Right cardiac atrium (tissue), 5 donors: ENCODE measurements at places on chromosomes 12 and 14. TPM values are rescaled to one million over a fixed set of nuclear protein-coding genes. Genes with fewer than 3 reads are reported as not detected.

The IL25 gene
- polyA plus RNA-seq = 0.09 TPM

The GPR132 gene
- 0.32 TPM for polyA plus RNA-seq

The PRR4 gene
- 2.4 TPM for polyA plus RNA-seq

The SMCO2 gene
- 0.14 TPM for polyA plus RNA-seq

The SLC5A8 gene
- not detected for polyA plus RNA-seq

The MYBPC1 gene
- polyA plus RNA-seq = 15.7 TPM

The BICD1 gene
- polyA plus RNA-seq = 3.1 TPM

The NFATC4 gene
- 25.8 TPM for polyA plus RNA-seq

The COX8C gene
- 0.32 TPM for polyA plus RNA-seq

The SERPINA1 gene
- polyA plus RNA-seq = 2.0 TPM

The CCDC197 gene
- polyA plus RNA-seq = not detected

The C12orf60 gene
- 3.8 TPM for polyA plus RNA-seq

The P3H3 gene
- 17.7 TPM for polyA plus RNA-seq

The CRIP1 gene
- 243 TPM for polyA plus RNA-seq

The ACSS3 gene
- 11.7 TPM for polyA plus RNA-seq

The APOLD1 gene
- 20.9 TPM for polyA plus RNA-seq

The SLC22A17 gene
- polyA plus RNA-seq = 47.2 TPM

The PELI2 gene
- polyA plus RNA-seq = 1.4 TPM

The ATP2B1 gene
- polyA plus RNA-seq = 6.1 TPM

The PLEKHG7 gene
- not detected for polyA plus RNA-seq

GRCh38 chr14:84555493-84555892 is 974.5 kb upstream of the FLRT2 start:
- no peak for DNase-seq

GRCh38 chr12:87656311-87656710 is 372.9 kb downstream of the C12orf50 start:
- DNase-seq = no peak

DNA sequence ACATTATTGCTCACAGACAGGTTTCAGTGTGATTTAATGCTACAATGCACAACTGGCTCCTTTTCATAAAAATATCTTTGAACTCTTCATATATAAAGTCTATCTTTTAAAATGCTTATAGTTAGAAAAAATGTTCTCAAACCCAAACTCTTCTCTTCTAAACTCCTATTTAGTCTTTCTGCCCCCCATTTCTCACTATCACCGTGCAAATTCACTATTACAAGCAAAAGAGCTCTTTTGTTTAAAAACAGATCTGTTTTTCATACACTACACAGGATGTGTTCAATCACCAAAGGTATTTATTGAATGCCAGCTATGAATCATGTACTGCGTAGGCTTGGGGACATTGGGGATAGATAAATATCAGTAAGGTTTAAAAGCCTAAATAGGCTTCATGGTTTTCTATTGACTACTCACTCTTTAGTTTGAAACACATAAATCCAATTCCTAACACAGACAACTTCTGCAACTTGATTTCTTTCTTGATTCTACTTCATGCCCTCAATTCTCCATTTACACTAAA is 692.3 kb downstream of the C12orf50 start:
- DNase-seq = no peak

DNA sequence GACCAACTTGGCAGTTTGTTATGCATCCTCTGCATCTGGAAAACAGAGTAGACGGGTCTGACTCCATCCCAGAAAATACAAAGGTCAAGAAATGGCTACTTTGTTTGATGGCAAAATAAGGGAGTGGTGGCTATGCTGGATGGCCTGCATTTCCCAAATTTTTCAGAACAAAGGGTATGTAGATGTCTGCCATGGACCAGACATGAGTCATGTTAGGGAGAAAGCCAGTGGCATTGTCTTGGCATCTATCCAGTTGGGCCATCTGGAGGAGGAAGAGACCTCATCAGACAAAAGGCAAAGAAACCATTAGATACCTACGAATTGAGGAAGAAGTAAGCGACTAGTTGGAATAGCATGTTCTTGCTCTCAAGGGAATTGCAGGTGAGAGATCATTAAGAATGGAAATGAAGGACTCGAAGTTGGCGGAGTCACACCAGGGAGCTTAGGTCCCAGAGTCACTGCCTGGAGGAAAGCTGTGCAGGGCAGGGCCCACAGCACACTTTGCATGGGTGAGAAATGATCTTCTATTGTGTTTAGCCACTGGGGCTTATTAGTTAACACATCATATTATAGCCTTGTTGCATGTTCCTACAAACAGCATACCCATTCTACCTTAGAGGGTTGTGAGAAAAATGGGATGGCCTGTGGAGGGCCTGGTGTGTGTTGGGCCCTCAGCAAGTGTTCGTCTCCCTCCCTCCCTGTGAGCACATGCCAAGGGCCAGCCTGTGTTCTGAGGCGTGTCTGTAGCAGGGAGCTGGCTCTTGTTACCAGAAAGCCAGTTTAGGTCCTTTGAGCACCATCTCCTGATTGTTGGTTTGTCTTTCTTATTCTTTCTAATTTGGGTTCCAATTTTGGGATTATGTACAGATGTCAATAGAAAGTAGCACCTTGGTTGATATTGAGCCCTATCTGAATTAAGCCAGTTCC is 119.4 kb downstream of the KTN1 start:
- no peak for DNase-seq

GRCh38 chr14:55138091-55138490 is 9.0 kb downstream of the LGALS3 start:
- peak; percentile 57 for DNase-seq

DNA sequence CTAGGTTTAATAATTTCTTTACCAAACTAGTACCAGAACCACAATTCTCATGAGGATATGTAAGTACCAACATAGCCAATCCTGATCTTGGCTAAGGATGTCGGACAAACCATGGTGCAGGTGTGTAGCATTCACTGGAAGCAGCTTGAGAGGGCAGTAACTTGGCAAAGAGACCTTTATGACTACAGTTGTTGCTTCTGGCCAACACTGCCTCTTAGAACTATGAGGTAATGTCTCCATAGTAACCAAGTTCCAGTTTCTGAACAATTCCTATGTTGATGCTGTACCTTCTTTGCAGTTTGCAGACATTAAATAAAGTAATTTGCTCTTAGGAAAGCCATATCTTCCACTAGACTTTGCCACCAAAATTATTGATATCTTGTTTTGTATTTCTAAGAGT is at the start of gene LMNTD1:
TSS of gene LMNTD1 (minus strand) at position 186 of the 400 bp plus-strand sequence. CDS start 324 bp downstream, outside the sequence.
- no peak for DNase-seq

DNA sequence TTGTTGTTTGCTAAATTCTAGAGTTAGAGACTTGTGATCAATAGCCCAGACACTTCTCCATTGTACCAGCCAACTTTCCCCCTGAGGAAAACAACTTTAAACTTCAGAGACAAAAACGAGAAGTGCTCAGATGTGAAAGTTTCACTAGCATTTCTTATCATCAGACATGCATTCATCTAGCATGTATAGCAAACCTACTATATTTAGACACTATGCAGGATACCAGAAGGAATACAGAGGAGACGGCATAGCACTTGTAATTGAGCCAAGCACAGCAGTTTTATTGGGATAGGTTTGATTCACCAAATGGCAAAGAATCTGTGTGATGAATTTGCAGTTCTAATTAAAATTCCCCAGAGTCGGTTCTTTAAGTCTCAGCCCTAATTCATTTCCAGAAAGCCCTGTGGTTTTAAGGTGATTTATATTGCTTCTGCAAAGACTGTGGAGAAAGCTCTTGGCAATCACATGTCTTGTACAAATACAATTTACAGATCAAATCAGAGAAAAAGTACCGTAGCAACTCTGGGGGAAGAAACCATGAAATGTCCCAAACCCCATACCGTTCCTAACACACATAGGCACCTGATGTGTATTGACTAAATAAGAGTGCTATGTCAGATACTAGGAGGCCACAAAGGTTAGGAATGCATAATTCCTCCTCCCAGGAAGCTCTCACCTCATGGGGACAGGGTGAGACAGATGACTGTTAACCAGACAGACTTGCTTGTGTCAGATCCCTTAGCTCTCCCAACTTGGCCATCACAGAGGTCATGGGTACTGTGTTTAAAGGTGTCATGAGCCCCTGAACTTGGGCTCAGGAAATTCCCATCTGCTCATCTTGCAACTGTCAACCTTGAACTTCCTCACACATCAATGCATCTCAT is 69.6 kb upstream of the KRAS start:
- no peak for DNase-seq

DNA sequence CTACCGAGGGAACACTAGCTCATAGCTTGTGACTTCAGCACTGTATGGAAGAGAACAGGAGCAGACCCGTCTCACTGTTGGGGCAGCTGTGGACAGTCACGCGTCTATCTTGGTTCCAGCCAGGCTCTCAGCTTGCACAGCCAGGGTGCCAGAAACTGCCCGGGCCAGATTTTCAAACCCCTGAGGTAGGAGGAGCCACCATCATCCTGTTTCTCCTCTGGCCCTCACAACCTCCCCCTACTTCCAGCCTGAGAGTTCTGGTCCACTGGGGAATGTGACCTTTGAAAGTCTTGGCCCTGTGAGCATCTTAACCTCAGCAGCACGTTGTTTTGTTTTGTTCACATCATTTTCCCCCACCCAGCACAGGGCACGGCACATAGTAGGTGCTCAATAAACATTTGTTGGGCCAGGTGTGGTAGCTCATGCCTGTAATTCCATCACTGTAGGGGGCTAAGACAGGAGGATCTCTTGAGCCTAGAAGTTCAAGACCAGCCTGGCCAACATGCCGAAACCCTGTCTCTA is 50.4 kb downstream of the PSMA6 start:
- DNase-seq = peak; percentile 82

GRCh38 chr14:91223028-91223783 is 21.3 kb downstream of the GPR68 start:
- no peak for DNase-seq

- no peak for DNase-seq
Observed at GRCh38 chr14:100134586-100134985, 24.9 kb downstream of the DEGS2 start.

DNA sequence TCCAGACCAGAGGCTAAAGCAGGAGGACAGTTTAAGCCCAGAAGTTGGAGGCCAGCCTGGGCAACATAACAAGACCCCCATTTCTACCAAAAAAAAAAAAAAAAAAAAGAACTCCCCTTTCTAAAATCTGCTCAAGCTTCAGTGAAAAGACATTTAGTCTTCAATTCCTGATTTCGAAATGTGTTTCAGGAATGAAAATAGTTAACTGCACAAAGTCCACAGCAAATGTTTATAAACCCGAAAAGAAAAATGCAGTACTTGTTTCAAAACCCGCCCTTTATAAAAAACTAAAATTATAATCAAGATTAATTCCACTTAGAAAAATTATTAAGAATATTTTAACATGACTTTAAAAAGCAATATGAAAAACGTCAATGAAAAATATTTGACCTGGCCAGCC is 12.1 kb downstream of the ATXN2 start:
- DNase-seq = no peak

- DNase-seq = no peak
Observed at GRCh38 chr12:5073054-5073453, 29.4 kb downstream of the KCNA5 start.

DNA sequence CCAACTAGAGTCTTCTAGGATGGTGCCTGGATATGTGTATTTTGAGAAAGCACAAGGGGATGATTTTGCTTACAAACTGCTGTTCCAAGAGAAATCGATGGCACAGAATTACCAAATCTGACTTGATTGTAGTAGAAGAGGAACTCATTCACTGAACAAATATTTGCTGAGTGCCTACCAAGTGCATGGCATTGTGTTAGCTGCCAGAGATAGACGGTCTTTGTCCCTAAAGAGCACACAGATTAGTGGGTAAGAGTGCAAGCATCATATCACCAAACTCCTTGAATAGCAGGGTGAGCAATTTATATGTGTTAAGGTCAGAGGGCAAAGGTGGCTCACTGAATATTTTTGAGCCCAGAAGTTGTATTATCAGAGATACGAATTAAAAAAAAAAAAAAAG is 3.5 kb upstream of the FOXN3 start:
- DNase-seq = no peak

DNA sequence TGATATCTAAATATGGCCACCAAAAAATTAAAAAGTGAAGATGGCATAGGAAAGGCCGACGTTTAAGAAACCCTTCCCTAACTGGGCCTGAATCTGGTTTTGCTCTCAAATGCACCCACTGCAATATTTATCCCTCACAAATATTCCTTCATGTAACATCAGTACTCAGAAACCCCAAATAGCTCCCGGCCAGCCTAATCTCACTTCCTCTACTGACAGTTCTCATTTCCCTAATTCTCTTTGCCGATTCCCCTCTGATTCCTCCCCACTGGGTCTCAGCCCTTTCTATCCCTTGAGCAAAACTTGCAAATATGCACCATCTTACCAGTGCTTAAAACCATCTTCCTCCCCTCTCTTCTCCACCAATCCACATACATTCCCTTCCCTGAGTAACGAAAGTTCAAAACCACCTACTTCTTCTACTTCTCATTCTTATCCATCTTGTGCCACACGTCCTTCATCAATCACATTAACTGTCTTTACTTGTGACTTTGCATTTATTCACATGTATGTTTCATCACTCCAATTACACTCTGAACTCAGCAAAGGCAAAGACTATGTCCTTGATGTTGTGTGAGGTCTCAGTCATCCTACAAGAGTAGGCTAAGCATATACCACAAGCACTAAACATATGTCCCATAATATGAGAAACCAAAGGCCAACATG is 23.1 kb downstream of the KCNK10 start:
- DNase-seq = no peak

DNA sequence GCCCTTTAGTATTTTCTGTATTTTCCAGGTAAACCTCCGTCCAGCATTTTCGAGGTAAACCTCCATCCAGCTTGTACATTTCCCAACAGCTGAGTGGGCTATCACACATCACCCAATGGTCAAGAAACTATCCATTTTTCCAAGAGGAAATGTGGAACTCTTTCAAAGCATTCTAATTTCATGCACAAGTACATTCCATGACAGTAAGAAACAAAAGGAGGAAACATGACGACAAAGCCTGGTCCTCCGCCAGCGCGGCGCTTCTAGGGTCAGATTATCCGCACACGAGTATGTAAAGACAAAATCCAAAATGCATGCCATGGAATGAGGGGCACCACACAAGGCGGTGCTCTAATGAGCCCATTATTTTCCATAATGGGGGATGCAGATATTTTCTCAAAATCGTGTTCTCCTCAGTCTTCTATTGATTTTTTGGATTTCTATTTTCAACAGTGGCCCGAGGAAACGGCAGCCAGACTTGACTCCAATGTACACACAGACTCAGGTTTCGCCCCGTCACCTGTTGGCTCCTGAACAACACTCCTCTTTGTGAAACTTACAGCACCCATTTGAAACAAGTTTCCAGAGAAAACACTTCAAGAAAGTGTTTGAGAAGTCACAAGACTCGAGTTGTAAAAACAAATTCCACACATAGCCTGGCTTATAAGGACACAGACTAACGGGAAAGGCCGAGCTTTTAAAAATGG is 107.4 kb downstream of the PRICKLE1 start:
- DNase-seq = peak; percentile 88

GRCh38 chr12:28966046-28966780 is 182.9 kb upstream of the FAR2 start:
- DNase-seq = peak; percentile 66
